ENCODE measurements at places on chromosomes 2 and 18.
A peak's percentile ranks its signal among the peaks of the same experiment; 100 is the strongest.

- peak; percentile 60 for DNase-seq
Observed at GRCh38 chr2:15560140-15560987, 770 bp downstream of the NBAS start.

DNA sequence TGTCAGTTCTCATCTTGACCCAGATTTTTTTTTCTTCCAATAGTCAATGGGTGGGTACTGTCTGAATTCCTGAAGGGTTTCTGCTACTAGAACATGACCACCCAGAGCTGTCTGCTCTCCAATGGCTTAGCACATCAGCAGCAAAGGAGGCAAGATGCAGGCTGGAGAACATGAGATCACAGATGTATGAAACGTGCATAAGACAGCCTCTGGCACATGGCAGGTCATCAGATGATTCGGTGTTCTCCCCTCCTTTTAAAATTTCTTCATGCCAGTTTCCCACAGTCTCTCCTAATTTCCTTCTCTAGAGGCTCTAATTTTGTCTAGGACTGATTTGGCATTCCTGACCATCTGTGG is 359.3 kb upstream of the TNP1 start:
- no peak for DNase-seq

DNA sequence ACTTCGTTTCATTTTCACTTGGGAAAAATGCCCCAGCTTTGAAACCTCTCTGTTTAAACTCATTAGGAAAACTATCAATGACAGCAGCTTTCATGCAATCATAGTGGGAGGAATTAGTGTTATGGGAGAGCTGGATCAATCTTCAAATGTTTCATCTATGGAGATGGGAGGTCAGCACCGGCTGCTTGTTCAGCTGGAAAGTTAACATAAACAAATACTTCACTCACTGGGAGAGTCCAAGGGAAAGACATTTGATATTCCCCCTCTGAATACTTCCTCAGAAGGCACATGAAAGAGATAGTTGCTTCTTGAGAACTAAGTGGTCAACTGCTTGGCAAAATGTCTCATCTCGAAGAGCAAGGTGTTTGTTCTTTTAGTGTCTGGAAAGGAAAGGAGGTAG is 7.3 kb downstream of the LYPD1 start:
- DNase-seq, result peak; percentile 17

GRCh38 chr18:75529394-75529793 is 101.9 kb upstream of the SMIM21 start:
- no peak for DNase-seq

DNA sequence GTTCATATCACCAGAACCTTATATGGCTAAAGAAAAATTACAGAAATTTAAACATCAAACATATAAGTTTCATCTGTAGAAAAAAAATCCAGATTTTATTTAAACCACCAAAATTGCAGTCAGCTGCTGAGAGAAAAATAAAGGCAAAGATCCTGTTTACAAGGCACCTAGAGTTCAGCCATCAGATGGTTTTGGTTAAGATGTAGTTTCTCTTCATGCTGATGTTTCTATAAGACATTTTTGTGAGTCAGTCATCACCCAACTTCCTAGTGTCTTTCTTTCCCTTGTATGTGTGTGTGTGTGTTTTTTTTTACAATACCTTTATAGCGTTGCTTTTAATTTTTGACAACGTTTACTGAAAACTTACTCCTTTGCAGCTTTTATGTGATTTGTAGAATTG is 26.1 kb upstream of the MMADHC start:
- DNase-seq, result no peak

DNA sequence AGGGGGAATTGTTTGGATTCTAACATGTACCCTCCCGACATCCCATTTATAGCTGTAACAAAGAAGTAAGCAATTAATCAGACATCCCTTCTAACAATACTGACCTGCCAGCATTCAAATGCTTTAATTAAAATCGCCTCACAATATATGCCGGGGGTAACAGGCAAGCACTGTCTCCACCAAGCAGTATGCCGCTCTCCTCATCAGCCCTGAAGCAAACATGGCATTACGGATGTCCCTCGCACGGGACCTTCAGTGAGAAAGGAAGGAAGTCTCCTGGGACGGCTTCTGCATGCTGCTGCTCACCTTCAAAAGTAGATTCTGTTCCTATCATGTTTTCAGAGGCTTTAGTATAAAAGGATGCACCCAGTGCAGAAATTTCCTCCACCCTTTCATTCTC is 292.7 kb upstream of the POU3F3 start:
- DNase-seq, result no peak

DNA sequence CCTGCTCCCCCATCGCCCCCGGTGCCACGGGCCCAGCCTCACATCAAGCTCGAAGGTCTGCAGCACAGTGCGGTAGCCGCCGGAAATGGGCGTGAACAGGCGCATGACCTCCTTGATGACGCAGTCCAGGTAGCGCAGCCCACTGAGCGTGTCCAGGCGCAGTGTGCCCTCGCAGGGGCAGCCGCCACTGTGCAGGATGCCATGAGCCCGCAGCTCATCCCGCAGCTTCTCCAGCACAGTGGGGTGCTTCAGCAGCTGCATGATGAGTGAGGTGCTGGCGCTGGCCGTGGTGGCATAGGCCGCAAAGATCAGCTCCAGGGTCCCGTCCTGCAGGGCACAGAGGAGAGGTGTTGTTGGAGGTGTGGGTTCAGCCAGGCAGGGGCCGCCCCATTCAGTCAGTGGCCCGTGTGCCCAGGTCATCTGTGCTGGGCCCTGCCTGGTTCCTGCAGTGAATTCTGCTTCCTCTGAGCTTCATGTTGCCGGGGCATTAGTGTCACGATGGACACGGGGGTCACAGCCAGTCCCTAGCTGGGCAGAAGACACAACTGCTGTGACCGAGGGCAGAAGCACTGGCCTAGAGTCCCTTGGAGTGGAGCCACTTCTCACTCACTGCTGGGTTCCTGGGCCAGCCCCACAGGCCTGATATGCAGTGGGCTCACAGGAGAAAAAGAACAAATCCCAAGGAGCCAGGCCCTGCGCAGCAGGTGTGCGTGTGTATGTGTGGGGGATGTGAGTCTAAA is 14.5 kb downstream of the CYP26B1 start:
- no peak for DNase-seq

- no peak for DNase-seq
Observed at GRCh38 chr2:134336352-134336751, 82.5 kb downstream of the MGAT5 start.

- DNase-seq, result no peak
Observed at GRCh38 chr2:70073493-70073892, 13.8 kb upstream of the PCBP1 start.

DNA sequence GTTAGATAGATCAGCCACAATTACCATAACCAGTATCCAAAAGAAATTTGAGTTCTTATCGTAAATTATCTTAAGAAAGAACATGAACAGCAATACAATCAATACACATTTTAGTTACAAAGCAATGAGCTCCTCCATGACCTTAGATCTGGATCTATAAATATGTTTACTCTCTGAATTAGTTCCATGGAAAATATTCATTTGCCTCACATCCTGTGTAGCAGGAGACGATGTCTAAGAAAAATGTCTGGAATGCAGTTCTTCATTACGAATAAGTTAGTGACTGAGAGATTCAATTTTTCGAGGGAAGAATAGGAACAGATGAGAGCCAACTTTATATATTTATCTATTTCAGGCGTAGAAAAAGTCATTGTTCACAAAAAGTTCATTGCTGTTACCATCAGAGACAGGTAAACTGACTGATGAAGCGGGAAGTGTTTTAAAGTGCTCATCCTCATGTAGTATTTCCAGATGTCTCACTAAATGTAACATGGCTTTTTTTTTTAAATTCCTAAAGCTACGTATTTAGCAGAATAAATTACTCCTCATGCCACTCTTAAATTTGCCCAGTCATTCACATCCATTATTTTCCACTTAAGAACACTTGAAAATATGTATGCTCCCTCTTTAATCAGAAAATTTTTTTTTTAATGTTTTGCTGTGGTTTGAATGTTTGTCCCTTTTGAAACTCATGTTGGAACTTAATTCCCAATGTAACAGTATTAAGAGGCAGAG is 106.5 kb upstream of the SCN1A start:
- peak; percentile 88 for DNase-seq

GRCh38 chr2:95277246-95277906 is 3.1 kb downstream of the PROM2 start:
- no peak for DNase-seq

DNA sequence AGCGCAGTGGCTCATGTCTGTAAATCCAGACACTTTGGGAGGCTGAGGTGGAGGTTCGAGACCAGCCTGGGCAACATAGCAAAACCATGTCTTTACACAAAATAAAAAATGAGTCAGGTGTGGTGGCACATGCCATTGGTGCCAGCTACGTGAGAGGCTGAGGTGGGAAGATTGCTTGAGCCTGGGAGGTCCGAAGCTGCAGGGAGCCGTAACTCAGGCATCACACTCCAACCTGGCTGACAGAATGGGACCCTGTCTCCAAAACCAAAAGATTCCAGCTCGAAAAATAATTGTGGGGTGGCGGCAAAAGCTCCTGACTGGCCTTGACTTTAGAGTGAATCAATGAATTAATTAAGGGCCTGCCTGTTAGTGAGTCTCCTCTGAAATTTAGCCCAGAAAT is 1.2 kb upstream of the ALPP start:
- DNase-seq, result no peak

DNA sequence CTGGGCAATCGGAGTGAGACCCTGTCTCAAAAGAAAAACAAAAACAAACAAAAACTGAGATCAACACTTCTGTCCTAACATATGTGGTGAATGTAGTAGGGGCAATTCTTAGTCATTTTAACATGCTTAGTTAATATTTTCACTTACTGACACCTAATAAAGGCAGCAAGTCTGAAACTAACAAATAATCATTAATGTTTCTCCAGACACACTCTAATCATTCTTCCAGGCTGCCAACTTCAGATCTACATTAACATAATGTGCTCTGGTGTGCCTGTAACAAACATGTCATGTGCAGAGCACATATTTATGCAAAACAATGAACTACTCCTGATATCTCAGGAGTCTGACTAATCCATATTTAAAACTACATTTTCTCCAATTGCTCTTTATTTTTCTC is 6.0 kb downstream of the KRCC1 start:
- DNase-seq, result no peak

DNA sequence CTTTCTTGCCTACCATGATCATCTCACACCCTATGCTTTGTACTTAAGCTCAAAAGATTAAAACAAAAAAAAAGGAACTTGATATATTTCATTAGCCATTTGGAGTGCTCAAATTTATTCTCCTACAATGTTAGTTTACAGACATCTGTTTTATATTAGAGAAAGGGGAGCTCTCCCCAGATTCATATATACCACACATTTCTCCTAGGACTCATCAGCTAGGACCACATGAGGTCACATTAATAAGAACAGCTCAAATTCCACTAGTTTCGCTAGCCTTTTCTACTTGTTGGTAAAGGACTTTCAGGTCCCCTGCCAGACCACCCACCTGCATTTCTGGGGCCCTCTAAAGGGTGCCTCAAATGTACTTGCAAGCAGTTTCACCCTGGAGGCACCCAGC is 151.2 kb upstream of the MMADHC start:
- no peak for DNase-seq

- no peak for DNase-seq
Observed at GRCh38 chr18:23838233-23838632, 149.0 kb downstream of the LAMA3 start.

DNA sequence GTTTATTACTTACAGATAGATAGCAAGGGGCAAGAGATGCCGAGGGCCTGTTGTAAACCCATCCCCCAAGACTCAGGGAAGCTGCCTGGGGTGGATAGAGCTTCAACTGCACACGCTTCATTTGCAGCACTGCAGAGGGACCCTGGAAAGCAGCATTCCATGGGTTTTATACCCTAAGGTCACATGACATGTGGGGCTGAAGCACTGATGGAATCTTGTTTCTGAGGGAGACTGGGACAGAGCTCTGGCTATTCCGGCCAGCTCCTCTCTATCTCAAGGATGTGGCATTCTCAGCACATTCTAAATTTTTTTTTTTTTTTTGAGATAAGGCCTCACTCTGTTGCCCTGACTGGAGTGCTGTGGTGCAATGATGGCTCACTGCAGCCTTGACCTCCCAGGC is 300.1 kb downstream of the MYCN start:
- no peak for DNase-seq

DNA sequence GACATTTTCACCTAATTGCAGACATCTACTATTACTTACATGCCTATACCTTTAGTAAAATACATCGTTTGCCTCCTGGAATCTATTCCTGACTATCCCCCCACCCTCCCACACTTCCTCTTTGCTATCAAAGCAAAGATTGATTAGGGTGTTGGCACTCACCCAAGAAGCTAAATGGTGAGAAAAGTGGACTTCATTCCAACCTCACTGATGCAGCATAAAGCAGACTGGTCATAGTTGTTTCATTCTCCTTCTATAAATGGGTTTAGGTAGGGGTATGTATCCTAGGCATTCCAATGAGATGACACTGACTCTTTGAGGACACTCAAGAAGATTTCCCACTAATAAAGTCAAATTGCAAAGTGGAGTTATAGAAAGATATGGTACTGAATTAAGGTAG is 97.4 kb downstream of the LRP1B start:
- no peak for DNase-seq

DNA sequence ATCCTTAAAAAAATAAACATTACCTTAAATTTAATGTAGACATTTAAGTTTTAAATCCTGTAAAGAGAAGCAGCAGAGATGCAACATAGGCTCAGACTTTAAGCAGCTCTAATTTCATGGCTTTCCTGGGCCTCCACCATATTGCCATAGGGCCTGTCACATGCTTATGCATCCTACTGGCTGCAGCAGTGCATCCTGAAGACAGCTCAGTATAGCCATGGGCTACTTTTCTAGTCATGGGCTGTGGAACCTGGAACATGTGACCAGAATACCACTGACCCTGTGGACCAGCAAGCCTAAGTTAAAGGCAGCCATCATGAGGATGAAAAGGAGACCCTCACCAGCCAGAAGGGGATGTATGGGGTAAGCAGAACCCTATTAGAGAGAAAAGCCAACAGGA is 10.7 kb downstream of the RMP24 start:
- no peak for DNase-seq

DNA sequence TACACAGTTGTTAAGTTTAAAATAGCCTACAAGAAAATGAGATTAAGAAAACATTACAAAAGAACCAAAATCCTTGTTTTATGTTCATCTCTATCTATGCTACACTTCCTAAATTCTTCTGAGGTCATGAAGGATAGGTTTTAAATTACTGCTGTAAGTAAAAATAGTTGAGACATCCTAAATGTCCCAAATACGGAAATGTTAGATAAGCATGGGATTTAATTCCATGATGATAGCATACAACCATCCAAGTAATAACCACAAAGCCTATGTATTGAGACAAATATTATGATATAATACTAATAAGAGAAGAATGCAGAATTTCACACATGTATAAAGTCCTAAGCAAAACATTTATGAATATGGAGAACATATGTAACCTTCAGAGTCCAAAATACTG is 34.1 kb downstream of the PIEZO2 start:
- DNase-seq, result no peak

GRCh38 chr2:121705390-121705789 is 31.3 kb downstream of the NIFK start:
- DNase-seq, result peak; percentile 9
